ENCODE measurements at places on chromosomes 6 and 20. TPM values are rescaled to one million over a fixed set of nuclear protein-coding genes. Genes with fewer than 3 reads are reported as not detected.
A peak's percentile ranks its signal among the peaks of the same experiment; 100 is the strongest.

The LPIN3 gene
- total RNA-seq, result 31.6 TPM

The TRIM31 gene
- total RNA-seq, result 0.22 TPM

The SLC22A2 gene
- total RNA-seq, result 27.9 TPM

The HNF4A gene
- 26.0 TPM for total RNA-seq

The RAB44 gene
- total RNA-seq, result 1.5 TPM

GRCh38 chr6:136920216-136920615 lies 1.9 kb upstream of the SLC35D3 start:
- peak; percentile 7 for DNase-seq

GRCh38 chr6:21173031-21173430 lies 420.5 kb upstream of the SOX4 start:
- DNase-seq, result no peak

- no peak for DNase-seq
Observed at GRCh38 chr6:159390381-159390780, 221.2 kb downstream of the FNDC1 start.

- peak; percentile 78 for DNase-seq
Observed at GRCh38 chr6:32933661-32934085, 7.2 kb downstream of the HLA-DMB start.

DNA sequence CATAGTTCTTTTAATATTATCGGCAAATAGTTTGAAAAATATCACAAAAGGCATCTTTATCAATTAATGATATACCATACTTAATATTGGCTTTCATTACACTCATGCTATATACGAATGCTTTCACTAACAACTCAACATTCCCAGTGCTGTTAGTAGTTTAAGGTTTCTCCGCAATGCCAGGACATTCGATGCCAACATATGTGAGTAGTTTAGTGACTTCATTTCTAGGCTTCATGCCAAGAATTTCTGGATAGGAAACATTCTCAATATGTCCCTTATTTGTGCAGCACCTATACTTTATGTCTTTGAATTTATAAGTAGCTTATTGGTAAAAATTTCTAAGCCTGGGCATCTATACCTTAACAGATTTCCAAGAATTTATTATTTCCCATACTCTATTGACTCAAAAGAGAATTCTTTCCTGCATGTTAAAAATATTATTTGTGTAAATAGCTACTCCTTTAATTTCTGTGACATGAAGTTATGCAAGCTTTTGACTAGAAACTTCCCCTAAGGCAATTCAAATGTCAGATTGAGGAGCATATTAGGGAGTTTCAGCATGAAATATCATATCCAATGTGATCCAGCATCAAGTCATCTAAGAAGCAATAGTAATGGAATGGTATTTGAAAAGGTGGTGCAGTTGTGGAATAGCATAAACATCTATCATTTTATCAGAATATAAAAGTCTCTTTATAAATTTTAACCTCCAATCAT lies 236.0 kb upstream of the STXBP5 start:
- peak; percentile 62 for DNase-seq

GRCh38 chr6:164114651-164115050 lies 700.1 kb downstream of the QKI start:
- no peak for DNase-seq

DNA sequence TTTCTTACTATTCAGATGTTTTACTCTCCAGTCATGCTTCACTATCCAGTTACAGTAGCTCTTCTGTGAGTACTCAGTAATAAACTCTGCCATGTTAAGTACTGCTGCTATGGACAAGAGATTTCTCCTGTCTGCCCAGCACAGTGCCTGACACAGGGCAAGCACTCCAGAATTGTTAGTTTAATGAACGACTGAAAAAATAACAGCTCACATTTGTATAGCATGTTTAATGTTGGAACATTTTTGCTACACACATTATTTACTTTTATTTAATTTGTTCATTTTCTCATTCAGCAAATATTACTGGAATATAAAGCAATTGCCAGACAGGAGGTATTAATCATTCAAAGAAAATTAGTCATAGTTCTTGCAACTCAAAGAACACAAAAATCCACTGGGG lies 142.6 kb upstream of the HMGN3 start:
- peak; percentile 16 for DNase-seq

GRCh38 chr20:36015806-36016403 lies 47.5 kb downstream of the CNBD2 start:
- no peak for DNase-seq

GRCh38 chr20:63162206-63162795 lies 53.6 kb downstream of the YTHDF1 start:
- no peak for DNase-seq

Data from kidney (tissue), 22 donors.